ENCODE measurements at places on chromosomes 5 and 9. TPM values are rescaled to one million over a fixed set of nuclear protein-coding genes. Genes with fewer than 3 reads are reported as not detected.

C9 gene
- not detected for total RNA-seq

CDH9 gene
- total RNA-seq, result not detected

STC2 gene
- total RNA-seq, result 68.5 TPM

TERT gene
- not detected for total RNA-seq

Measured in RPMI7951 (cell line).